Tongue (tissue), 3 donors: ENCODE measurements at places on chromosomes 6 and 20.

GRCh38 chr6:56199956-56200355 lies 47.4 kb downstream of the COL21A1 start:
- no peak for DNase-seq

DNA sequence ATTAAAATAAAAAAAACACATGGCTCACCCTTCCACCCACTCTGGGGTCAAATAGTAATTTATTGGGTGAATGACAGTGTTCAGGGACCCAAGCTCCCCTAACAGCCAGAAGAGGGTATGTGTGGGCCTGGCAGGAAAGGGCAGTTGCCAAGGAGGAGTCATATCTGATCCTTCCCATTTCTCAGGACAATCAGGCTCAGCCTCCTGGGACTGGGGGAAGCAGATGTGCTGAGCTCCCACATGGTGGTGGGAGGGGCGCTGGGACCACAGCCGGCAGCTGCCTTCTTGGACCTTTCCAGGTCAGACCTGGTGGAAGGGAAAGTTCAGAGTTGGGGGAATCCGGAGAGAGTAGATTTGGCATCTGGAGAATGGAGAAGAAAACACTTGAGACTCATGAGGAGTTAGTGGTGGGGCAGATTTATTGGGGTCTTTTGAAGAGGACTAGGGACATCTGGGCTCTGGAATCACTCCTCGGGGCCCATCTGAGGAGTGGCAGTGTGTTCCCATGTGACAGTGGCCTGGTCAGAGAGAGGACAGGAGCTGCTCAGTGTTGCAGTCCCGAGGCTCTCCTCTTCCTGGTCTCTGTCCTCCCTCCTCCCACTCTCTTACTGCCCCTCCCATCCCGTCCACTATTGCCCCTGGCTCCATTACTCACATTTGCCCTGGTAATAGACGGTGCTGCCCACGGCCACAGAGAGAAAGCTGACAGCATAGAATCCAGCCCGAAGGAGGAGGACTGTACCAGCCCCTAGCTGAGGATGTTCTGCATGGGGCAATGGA lies 3.0 kb downstream of the LST1 start:
- DNase-seq: no peak

DNA sequence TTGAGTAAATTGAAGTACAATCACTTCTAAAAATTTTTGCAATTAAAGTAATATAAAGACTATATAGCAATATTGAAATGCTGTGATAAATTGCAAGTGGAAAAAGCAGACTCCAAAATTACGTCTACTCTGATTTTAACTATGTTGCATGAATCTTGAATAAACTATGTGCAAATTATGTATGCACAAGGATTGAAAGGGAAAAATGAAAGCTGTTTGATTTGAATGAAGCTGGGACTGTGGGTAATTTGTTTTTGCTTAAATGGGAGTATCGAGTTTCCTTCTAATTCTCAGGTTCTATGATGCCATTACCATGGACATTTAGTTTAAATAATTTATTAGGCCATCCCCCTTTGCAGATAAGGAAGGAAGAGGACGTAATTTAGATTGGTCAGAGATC lies 198.7 kb upstream of the MYLIP start:
- DNase-seq: no peak

DNA sequence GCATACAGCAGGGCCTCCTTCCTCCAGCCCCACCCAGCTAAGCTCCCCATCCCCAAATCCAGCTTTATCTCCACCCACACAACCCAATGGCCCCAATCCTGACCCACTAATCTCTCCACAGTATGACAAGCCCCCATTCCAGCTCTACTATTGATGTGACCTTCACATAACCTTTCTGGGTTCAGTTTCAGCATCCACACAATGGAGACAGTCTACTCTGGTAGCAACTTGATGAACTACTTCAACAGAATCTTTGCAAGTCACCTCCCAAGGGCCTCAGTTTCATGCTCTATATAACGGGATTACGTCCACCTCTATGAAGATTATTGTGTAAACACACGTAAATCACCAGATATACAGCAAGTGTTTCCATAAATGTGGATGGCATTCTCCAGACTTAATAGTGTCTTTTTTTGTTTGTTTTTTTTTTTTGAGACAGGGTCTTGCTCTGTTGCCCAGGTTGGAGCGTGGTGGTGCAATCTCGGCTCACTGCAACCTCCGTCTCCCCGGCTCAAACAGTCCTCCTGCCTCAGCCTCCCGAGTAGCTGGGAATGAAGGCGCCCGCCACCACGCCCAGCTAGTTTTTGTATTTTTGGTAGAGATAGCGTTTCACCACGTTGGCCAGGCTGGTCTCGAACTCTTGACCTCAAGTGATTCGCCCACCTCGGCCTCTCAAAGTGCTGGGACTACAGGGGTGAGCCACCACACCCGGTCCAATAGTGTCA lies 1.4 kb downstream of the AHCY start:
- DNase-seq: no peak

DNA sequence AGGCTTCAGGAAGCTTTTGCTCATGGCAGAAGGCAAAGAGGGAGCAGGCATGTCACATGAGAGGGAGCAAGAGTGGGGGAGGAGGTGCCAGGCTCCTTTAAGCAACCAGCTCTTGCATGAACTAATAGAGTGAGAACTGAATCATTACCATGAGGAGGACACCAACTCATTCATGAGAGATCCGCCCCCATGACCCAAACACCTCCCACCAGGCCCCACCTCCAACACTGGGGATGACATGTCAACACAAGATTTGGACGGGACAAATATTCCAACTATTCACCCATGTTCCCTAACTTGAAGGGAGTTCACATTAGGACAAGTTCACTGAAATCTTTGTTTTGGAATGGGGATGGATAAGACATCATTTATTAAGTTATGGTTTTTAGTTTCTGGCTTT lies 155.2 kb upstream of the ESR1 start:
- no peak for DNase-seq

- DNase-seq: no peak
Measured at GRCh38 chr6:5723841-5724691, 282.7 kb downstream of the NRN1 start.
